ENCODE measurements at places on chromosomes 12 and 14.
A peak's percentile ranks its signal among the peaks of the same experiment; 100 is the strongest.

DNA sequence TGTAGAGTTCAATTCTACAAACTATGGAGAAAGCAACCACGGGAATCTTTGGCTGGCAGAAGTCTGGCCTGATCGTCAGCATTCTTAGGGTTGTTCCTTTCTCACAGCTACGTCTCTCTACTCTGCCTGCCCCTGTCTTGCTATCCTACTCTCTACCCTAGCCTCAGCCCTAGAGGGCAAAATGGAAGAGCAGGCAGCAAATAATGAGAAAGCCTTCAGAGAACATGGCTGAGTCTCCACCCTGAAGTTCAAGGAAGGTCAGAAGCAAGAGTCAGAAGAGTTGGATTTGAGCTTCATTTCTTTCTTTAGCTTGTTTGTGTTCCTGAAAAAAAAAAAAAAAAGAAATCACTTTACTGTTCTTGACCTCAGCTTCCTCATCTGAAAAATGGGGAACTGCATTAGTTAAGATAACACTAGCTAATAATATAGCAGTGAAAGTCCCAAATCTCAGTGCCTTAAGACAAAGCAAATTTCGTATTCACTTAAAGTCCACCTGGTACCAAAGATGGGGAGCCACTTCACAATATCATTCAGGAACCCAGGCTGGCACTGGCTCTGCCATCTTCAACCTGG is 50.2 kb upstream of the CCND2 start:
- peak; percentile 58 for DNase-seq

GRCh38 chr12:117002051-117002817 is 91.5 kb downstream of the FBXW8 start:
- no peak for DNase-seq

DNA sequence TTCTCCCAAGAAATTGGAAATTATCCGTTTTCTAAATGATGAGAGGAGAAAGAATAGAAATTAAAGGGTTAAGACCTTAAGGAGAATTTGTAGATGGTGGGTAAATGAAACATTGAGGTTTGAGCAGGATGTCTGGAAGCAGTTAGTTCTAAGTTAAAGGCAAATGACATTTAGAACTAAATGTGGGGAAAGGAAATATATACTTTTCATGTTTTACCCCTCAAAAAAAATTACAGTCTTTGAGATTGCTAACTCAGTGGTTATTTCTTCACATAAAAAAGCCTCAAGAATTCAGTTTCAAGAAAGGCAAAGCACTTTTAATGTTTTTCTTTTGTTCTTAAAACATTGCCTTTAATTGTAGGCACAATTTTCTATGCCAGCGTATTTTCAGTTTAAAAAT is 114.0 kb downstream of the PLEKHA5 start:
- DNase-seq: no peak

DNA sequence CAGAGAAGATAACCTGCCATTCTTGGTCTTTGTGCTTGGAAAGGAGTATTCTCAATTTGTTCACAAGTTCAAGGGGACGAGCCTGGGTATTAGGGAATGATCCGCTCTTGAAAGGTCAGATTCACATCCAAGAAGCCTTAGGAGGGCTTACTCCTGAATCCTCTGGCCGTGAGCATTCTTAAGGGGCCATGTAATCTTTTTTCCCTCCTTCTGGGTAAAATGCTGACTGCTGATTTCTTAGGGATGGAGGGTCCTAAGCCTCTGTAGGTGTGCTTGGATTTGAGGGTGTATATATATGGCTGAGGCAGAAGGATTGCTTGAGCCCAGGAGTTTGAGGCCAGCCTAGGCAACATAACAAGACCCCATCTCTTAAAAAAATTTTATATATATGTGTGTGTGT is 149.1 kb downstream of the TSPAN9 start:
- no peak for DNase-seq

- DNase-seq: no peak
These were observed 786.2 kb upstream of the FBXO33 start for GRCh38 chr14:40218282-40218941.

GRCh38 chr14:92704036-92704804 is 44.2 kb downstream of the LGMN start:
- peak; percentile 75 for DNase-seq

GRCh38 chr12:95300286-95300685 is 82.7 kb downstream of the VEZT start:
- DNase-seq: no peak

DNA sequence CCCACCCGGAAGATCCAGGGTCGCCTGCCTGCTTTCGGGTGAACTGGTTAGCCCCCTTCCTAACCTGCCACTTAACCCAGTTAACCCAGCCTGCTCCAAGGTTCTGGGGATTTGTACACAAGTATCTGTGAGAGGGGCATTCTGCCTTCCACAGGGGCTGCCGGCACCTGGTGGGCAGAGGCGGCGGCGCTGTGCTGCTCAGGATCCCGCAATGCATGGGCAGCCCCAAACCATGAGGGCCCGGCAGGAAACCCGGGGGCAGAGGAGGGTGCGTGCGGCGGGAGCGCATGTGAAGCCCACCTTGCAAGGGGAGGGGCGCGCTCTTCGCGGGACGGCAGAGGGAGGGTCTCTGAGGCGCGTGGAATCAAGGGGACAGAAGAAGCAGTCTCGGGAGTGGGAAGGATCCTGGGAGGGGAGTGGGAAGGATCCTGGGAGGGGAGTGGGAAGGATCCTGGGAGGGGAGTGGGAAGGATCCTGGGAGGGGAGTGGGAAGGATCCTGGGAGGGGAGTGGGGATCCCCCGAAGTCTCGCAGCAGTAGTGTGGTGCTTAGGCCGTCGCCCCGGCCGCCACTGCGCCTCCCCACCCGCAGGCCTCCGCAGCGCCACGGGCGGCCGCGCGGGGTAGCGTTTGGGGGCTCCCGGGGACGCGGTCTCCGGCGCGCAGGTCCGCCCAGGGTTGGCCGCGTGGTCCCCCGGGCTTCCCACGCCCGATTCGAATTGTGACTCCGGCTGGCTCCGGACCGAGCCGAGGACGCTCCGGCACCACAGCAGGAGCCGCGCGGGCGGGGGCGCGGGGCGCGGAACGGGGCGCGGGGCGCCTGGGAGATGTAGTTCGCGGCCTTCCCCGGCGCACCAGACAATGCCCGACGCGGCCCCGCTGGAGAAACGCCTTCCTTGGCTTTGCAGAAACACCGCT is 4.9 kb upstream of the MTA1 start:
- peak; percentile 39 for DNase-seq

- DNase-seq: no peak
These were observed 103.7 kb downstream of the DYRK2 start for GRCh38 chr12:67752226-67752732.

GRCh38 chr14:36583242-36583892 is 953 bp upstream of the NKX2-8 start:
- no peak for DNase-seq

DNA sequence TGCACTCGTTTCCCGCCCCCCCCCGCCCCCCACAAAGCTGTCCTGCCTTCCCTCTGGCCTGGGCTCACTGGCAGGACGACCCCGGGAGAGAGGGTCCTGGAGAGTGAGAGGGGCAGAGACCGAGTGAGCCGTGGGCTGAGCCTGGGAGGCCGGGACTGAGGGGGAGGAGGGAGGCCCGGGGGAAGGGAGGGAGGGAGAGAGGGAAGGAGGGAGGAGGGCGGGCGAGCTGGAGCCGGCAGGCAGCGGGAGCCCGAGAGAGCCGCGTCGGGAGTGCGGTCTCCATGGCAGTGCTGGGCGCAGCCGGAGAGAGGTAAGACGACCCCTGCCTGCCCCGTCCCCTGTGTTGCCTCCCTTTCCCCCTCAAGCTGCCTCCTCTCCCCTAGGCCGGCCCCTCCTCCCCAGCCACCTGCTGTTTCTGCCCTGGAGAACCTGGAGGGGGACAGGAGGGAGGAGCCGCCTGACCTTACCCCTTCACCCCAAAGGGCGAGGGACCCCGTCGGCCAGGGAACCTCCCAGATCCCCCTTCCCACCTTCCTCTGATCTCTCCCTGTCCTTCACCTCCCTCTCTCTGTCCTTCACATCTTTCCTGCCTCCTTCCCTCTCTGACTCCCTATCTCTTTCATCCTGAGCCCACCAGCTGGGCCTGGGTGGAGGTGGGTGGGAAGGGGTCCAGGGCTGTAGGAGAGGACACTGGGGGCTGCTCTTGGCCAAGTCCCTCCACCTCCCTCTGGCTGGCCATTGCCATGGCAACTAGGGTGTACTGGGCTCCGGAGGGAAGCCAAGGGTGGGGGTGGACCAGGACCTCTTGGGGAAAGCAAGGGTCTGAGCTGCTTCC is at the start of gene GPR162:
GPR162 (plus strand) TSS at position 231 of the 835 bp plus-strand sequence. CDS start 2,078 bp downstream, outside the sequence.
- DNase-seq: no peak

DNA sequence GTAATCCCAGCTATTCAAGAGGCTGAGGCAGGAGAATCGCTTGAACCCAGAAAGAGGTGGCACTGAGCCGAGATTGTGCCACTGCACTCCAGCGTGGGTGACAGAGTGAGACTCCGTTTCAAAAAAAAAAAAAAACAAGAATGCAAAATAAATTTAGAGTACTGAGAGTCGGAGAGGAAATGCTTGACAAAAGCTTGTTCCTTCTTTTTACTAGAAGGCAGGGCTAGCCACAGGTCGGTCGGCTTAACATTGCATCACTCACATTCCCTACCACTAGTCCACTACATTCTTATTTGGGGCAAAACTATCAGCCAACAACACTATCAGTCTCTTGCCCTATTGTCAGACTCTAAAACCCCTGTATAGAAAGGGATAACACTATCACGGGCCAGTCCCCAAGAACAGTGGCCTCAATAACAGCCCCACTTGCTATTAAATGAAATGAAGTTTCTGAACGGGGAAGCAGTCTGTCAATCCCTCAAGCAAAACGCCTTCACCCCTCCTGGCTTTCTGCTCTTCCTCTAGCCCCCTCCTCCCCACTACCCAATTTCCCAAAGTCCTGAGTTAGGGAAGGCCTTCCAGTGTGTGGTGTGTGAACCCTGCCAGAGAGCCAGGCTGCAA is 1.0 kb downstream of the RNF41 start:
- peak; percentile 62 for DNase-seq

GRCh38 chr14:65234752-65235361 is 132.5 kb upstream of the MAX start:
- DNase-seq: no peak

DNA sequence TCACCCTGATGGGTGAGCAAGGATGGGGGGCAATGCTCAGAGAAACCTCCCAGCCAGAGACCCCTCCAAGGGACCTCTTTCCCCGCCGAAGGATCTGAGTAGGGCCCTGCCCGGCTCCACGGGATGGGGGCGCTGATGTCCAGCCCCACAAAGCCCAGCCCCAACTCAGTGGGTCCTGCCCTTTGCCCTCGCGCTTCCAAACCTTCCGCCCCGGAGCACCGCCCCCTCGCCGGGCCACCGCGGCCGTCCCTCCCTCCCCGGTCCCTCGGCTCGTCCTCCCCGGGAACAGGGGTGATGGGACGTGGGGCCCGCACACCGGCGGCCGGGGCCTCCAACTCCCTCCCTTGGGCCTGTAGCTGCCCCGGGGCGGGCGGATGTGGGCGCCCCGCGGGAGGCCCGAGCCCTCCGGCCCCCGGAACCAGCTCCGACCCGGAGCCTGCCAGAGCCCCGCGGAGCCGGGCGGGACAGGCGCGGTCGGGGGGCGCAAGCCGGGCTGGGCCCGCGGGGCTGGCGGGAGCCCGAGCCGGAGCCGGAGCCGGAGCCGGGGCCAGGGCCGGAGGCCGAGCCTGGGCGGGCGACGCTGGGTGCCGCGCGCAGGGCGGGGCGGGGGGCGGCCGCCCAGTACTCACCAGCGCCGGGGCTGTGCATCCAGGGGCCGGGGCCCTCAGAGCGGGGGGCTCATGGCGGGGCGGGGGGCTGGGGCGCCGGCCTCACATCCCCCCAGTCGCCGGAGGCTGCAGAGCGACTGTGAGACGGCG is 386 bp downstream of the HDAC7 start:
- DNase-seq: peak; percentile 39

DNA sequence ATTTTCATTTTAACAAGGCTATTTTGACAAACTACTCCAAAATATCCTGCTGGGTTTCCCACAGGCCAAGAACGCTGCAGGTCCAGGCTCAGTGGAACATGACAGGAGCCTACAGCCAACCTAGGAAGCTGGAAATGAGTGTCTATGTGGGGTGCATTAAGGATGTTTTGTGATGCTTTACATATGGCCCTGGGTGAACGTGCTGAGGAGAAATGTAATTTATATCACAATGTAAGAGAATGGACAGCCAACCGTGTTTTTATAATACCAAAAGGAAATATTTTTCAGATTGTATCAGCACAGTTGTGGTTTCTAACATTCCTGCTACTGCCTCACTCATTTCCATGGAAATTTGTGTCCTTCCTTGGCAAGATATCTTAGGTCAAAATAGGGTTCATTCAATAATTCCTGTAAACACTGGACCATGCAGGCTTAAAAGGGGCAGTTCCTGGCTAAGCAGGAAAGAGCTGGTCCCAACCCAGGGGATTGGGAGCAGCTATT is 51.5 kb downstream of the ST8SIA1 start:
- no peak for DNase-seq

DNA sequence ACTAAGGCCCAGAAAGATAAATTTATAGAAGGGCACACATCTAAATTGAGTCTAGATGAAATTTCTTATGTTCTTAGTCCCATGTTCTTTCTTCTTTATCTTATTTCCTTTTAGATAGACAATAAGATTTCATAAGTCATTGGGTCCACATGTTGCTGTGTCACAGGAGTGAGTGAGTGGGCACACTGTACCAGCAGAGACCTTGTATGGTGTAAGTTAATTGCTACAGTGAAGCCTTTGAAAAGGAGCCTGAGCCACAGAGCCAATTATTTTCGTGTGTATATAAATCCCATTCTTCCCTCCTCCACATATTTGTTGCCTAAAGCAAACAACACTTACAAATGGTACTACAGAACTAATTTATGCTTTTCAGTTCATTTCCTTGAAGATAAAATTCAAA is 79.1 kb downstream of the GRIP1 start:
- no peak for DNase-seq

DNA sequence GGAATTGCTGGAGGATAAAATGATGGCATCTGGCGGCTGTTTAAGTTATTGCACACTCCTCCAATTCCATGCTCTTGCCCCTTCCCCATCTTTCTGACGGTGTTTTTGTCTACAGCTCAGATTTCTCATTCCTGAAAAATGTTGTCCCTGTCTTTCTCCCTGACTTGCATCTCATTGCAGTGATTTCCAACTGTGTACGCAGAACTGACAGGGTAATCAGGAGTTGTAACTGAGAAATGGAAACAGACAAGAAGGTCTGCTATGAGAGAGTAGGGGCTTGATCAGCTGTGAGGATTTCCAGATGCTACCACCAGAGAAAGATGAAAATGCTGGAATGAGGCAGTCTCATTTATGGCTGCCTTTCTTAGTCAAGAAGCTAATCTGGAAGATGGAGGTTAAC is 1.3 kb downstream of the ERP27 start:
- DNase-seq: no peak

DNA sequence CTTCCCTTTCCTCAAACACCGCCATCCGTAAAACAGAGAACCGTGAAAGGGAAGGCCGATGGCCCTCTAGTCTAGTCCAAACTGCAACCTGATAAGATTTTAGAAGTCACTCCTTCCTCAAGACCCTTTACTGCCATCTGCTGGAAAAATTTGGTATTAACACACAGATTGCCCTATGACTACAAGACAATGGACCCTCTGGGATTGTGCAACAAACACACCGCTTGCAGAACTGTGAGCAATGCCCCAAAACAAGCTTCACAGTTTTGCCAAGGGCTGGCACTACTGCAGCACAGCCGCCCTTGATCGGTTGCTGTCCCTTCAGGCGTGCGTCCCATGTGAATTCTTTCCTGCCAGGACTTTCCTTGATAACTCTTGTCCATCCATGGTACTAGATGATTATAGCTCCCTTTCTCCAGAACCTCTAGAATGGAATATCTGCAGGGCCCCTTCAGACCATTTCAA is 23.1 kb downstream of the LLPH start:
- DNase-seq: peak; percentile 88
